Esophagus squamous epithelium (tissue), 5 donors: ENCODE measurements at places on chromosomes 11 and 22. TPM values are rescaled to one million over a fixed set of nuclear protein-coding genes. Genes with fewer than 3 reads are reported as not detected.

Gene SMTNL1
- total RNA-seq = not detected

DNA sequence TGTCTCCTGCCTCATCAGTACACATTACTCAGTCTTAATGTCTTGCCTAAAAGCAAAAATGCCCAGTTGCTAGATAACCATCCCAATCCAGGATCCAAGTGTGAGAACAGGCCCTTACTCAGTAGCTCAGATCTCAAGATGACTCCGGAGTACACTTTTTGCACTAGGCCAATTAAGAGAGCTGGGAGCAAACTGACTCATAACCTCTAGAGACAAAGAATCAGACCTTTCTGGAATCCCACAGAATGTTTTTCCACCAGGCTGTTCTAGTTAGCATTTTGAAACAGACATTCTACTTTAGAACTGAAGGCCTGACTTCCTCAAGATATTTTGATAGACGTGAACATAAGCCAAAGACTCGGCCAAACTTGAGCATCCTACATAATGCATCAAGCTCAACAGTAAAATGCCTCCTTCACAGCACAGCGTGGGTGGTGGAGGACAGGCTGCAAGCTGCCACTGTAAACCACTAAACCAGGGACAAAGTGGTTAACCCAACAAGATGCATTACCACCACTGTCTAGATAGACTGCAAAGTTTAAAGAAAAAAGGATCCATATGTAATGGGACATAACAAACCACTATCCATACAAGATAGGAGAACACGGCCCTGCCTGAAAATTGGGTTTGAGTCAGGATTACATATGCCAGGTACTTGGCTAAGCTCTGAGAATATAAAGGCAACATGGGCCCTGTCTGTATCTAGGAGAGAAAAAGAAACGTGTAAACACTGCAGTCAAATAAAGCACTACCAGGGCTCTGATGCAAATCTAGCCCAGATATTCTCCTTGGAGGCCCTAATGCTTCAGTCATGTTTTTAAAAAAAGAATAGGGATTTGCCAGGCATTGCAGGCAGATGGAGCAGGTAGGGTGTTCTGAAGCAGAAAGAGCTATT, 48.3 kb downstream of the MYH9 start:
- DNase-seq = no peak

DNA sequence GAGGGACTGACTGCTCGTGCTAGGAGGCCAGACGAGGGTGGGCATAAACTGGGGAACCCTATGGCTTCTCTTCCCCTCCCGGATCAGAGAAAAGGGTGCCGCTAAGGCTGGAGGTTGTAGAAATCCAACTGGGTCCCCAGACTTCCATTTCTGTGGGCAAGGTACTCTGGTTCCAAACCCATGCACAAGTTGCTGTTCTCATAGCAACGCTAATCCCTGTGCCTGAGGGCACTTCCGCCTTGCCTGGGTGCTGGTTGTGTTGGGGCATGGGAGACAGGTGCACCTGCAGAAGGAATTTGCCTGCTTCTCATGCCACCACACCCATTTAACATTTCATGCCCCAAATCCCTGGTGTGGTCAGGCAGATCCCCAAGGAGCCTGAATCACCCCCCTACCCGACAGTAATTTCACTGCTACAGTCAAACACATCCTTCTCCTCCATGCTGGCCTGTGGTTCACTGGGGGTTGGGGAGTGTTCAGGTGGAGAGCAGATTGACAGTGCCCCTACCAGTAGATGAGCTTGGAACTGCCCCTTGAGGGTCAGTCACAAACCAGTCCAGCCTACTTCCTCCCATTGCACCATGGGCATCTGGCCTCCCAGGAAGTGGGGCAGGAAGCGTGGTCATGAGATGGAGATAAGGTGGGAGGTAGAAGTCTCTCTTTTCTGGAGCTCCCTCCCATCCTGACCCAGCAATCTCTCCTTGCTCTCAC, 1.2 kb downstream of the C2CD2L start:
- DNase-seq = no peak

Gene OR52N4
- not detected for total RNA-seq

- DNase-seq = no peak
These were observed 592.6 kb downstream of the ETS1 start for GRCh38 chr11:127994736-127995135.
